Activated CD4-positive, alpha-beta T cell treated with anti-CD3 and anti-CD28 coated beads for 4 hours (primary cell): ENCODE measurements at places on chromosomes 7 and 10.

DNA sequence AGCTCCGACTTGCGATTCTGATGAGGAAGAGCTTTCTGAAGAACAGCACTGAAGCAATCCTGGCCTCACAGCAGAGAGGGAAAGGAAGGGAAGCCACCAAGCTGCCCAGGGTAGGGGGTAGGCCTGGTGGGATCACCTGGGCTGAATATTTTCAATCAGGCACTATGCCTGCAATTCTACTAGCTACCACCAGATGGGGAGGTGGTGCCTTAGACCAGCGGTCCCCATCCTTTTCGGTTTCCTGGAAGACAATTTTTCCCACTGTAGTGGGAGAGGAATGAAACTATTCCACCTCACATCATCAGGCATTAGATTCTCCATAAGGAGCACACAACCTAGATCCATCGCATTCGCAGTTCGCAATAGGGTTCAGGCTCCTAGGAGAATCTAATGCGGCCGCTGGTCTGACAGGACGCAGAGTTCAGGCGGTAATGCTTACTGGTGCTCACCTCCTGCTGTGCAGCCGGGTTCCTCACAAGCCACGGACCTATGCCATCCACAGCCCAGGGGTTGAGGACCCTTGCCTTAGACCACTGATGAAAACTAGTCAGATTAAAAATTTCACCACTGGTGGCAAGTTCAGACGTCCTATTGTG lies 2.7 kb downstream of the LRRC20 start:
- no peak for DNase-seq

- DNase-seq, result no peak
Measured at GRCh38 chr10:132565516-132566209, 28.1 kb downstream of the INPP5A start.

DNA sequence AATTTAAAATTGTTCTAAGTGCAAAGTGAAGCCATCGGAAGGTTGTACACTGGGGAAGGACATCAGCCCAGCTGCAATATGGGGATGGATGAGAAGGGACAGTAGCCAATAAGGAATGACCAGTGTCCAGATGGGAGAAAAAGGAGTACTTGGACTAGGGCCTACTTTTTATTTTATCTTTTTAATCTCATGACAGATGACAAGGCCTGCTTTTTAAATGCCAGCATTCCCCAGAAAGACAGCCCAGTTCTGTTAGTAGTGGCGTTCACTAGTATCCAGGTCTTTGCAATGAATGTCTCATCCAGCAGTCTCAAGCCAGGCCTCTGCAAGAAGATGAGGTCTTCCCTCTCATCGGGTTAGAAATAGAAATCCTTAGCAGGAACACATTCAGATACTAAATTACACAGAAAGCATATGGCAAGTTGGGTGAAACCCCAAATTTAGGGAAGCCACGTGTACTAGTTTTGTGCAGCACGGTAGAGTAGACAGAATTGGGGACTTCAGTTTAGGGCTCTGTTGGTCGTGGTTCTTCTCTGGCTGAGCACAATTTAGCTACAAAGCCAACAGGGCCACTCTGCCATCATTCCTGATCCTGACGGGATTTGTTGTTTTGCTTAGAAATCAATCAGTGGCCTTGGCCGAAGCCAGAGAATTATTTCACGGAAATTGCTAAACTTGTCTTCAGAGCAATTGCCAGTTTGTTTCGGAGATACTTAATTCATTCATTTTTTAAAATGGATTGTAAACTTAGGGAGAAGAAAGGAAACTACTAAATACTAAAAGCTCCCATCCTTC lies 227.8 kb downstream of the ARHGAP21 start:
- DNase-seq, result no peak

- peak; percentile 12 for DNase-seq
Measured at GRCh38 chr7:155456738-155457543, 988 bp upstream of the EN2 start.

GRCh38 chr7:151051108-151051507 lies 2.8 kb downstream of the ASIC3 start:
- DNase-seq, result peak; percentile 21

DNA sequence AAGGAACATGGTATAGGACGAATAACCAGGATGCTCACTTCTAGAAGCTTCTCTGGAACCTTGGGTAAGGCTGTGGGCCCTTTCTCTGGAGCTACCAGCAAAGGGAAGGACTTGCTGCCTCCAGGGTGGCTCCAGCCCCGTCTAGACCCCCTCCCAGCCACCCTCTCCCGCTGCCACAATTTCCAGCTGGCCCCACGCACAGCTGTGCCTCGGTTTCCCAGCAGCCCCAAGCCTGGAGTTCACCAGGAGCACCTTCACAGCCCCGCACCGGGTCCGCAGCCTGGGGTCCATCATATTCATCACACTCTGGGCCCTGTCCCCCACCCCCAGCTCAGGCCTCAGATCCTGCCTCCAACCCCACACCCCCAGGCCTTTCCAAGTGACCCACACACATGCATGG lies 35.6 kb upstream of the GTF2IRD1 start:
- DNase-seq, result no peak

DNA sequence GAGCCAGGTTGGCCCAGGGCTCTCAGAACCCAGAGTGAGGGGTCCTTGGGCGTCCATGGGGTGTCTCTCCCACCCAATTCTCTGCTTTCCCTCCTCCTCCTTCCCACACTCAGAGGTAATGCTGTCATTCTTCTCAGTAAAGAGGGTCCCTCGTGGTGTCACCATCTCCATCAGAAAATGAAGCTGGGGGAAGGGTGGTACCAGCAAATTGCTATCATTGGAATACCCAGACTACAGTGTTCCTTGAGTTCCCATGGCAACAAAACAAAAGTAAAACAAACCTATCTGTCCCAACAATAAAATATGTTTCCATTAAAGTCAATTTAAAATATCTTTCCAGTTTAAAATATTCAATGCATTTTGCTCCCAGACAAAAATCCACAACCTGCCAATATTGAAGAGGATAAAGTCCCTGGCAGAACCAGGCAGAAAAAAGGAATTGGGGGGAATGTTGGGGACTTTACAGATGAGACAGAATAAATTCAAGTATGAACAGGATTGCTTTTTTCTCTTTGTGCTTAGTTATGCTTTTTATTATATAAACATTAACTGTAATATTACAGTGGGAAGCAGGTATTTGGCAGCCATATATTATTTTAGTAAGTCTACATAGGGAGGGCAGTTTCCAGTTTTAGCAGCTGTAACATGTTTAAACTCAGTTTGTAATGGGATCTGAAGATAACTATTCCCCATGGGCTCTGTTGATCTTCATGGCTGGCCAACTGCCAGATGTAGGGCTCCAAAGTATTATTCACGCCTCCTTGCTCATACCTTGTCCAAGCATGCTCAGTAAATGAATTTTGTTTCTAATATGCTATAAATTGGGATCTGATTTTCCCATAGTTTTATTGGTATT lies 182.1 kb downstream of the ARID5B start:
- DNase-seq, result no peak

DNA sequence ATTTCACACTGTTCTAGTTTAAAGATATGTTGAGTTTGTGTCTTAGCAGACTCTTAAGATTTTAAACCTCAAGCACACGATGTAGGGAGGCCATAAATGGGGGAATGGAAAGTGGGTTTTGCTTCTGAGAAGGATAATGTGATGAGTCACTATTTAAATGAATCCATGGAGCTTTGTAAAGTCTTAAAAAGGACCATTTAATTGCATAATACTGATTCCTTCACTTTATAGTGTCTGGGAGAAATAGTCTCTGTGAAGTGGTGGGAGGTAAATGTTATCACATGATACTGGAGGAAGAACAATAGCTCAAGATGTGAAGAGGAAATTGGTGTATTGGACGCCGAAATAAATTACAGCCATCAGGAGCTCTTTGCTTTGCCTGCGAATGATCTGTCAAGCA lies 84.0 kb upstream of the MYO3A start:
- no peak for DNase-seq

DNA sequence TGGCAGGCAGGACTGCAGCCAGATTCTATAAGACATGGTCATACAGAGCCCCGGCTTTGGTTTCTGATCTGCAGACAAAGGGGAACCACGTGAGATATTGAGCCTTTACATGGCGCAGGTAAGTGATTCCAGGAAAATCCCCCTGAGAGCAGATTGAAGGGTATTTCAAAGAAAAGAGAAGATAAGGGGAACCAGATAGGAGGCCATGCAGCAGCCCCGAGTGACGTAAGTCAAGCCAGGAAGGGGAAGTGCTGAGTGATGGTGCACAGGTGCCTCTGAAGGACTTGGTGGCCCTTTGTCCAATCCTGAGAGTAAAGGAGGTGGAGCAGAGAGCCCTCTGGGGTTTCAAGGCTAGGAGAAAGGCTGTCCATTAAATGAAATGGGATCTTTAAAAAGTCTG lies 329.0 kb downstream of the ACTR3B start:
- DNase-seq, result no peak

GRCh38 chr7:23600236-23600635 lies 3.1 kb downstream of the CCDC126 start:
- DNase-seq, result no peak

- DNase-seq, result no peak
Measured at GRCh38 chr10:85643845-85644525, 722.6 kb downstream of the GRID1 start.

GRCh38 chr10:82498976-82499375 lies 624.0 kb downstream of the NRG3 start:
- no peak for DNase-seq

- no peak for DNase-seq
Measured at GRCh38 chr10:114821915-114822443, 399 bp downstream of the FHIP2A start.

- no peak for DNase-seq
Measured at GRCh38 chr7:2208712-2209111, 24.0 kb downstream of the MAD1L1 start.

- no peak for DNase-seq
Measured at GRCh38 chr10:80555415-80555814, 17.7 kb downstream of the SH2D4B start.

DNA sequence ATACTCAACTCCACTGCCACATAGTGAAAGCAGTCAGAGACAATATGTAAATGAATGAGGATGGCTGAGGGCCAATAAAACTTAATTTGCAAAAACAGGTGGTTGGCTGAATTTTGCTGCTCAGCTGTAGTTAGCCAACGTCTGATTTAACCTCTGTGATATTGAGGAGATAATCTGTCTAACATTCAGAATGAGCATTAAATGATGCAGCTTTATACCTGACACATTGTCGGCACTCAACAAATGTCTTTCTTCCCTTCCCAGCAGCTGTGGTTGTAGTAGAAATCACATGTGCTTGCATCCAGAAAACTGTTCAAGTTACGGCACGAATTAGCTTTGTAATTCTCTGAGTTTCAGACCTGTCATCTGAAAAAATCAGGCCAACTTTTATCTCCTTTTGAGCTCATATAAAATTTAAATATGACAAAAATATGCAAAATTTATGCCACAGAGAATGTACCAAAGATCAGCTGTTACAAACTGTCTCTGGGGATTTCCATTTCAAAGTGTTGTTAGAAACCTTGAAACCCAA lies 1239.7 kb downstream of the GATA3 start:
- DNase-seq, result no peak

- DNase-seq, result no peak
Measured at GRCh38 chr10:125591886-125592285, 91.1 kb downstream of the TEX36 start.

- no peak for DNase-seq
Measured at GRCh38 chr10:102814453-102814871, 22.8 kb downstream of the CYP17A1 start.

DNA sequence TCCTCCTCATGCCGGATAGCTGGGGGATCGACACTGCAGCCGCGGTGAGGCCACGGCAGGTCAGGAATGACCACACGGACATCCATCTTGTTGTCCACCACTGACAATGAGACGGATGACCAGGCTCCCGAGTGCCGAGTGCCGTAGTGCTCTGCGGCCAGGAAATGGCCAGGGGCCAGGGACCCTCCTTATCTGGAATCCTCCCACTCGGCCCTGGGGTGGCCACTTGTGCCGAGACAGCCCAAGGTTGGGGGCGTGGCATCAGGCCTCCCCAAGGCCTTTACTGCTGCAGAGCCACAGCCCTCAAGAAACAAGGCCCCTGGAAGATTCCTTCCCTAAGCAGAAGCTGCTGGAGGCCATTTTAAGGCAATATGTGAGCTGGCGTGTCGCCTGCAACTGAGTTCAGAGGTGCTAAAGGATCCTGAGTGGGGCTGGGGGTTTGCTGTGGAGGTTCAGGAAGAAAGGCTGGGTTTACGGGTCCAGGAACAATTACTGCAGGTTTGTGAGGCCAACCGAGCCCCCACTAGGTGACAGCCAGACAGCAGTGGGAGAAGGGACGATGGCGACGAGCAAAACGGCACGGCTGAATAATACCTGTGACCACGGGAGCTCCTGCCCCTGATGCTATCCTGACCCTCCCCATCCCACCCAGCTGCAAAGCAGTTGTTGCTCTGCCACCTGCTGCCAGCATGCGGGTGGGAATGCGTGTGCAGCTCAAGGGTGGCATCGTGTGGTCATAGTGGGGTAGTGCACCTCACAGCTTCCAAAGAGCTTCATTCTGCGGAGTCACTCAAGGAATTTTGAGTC lies 31.6 kb upstream of the LEP start:
- peak; percentile 58 for DNase-seq

- DNase-seq, result no peak
Measured at GRCh38 chr10:32419615-32420014, 26.3 kb upstream of the CCDC7 start.

DNA sequence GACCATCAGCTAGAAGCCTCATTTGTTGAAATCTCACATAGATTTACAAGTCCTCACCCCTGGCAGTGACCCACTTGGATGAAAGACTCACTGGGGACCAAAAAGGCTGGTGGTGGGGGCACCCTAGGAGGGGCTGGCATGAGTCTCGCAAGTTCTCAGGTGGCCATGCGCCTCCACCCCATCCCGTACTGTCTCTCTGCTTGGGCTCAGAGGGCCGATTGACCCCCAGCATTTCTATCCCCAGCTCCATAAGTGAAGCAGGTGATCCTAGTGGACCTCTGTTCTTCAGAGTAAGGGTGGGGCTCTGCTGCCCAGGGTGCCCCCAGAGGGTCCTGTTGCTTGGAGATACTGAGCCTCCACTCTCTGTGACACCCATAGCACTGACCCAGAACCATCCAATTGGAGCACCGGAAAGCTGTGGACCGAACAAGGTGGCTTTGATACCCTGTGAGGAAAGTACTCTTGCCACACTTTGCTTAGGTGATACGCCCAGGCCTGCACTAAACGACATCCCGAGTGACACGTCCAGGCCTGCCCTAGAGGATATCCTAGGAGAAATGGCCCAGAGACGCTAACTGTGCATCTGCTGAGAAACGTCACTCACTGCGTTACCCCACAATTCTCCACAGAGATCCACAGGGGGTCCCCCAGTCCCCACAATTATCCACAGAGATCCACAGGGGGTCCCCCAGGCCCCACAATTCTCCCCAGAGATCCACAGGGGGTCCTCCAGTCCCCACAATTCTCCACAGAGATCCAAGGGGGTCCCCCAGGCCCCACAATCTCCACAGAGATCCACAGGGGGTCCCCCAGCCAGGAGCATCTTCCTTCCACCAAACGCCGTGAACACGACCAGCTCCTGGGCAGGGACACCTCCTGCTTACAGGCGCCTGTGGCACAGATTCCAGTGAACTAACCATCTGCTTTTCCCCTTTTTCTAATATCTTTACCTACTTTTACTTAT lies 262.9 kb downstream of the PTPRN2 start:
- DNase-seq, result no peak

- DNase-seq, result no peak
Measured at GRCh38 chr7:1160670-1161021, 650 bp upstream of the ZFAND2A start.
